Right lung (tissue), 10 donors: ENCODE measurements at places on chromosomes 6 and 20. TPM values are rescaled to one million over a fixed set of nuclear protein-coding genes. Genes with fewer than 3 reads are reported as not detected.

GRCh38 chr6:37134036-37134395, 35.9 kb upstream of the PIM1 start:
- no peak for DNase-seq

The ZNF311 gene
- 7.3 TPM for polyA plus RNA-seq

The FAM209B gene
- polyA plus RNA-seq = 0.39 TPM

GRCh38 chr6:33177552-33178446, 14.5 kb downstream of the COL11A2 start:
- no peak for DNase-seq

- DNase-seq = no peak
These were observed 170.3 kb downstream of the KHDC1L start for GRCh38 chr6:73054958-73055357.

DNA sequence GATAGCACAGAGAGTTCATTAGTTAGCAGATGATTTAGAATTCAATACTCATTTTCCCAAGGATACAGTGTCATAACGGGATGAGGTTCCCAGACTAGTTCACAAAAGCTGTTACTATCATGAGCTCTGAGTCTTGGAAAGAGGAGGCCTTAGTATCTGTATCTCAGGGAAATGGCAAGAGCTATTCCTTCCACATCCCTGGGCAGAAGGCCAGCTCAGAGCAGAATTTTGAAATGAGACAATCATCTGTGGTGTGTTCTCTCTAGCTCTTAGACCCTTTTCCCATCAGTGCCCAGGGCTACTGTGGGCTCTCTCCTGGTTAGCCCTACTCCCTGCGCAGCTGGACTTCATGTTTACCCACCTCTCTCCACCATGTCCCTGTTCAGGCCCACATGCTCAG, 64.5 kb downstream of the JAG1 start:
- peak; percentile 37 for DNase-seq
